NCI-H1436 (cell line): ENCODE measurements at places on chromosomes 16 and 17.

GRCh38 chr16:85908889-85909589 is 10.1 kb downstream of the IRF8 start:
- no peak for DNase-seq

GRCh38 chr17:38748149-38748891 is at the start of gene PCGF2:
PCGF2 (minus strand) TSS chr17:38748336; CDS start chr17:38740402, 7,934 bp downstream.
- peak; percentile 94 for DNase-seq

GRCh38 chr17:58338841-58339754 is 10.5 kb upstream of the TSPOAP1 start:
- no peak for DNase-seq

DNA sequence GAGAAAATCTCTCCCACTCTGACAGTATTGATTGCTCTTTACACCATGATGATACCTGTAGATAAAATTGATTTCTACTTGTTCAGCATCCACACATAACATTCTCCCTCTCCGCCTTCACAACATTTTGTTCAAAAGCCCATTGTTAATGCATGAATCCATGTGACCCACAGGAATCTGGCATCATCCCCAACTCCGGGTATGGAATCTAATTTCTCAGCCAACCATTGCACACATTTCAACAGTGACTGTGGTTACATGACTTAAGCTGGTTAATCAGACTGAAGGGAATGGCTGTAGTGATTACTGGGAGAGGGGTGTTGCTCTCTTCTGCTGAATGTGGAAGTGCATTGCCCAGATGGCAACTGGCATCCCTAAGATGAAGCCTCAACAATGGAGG is 161.4 kb upstream of the C16orf82 start:
- no peak for DNase-seq

GRCh38 chr17:20797292-20797691 is 217.8 kb downstream of the CDRT15L2 start:
- no peak for DNase-seq

- DNase-seq = no peak
Measured at GRCh38 chr17:44781551-44782325, 22.9 kb downstream of the ADAM11 start.

DNA sequence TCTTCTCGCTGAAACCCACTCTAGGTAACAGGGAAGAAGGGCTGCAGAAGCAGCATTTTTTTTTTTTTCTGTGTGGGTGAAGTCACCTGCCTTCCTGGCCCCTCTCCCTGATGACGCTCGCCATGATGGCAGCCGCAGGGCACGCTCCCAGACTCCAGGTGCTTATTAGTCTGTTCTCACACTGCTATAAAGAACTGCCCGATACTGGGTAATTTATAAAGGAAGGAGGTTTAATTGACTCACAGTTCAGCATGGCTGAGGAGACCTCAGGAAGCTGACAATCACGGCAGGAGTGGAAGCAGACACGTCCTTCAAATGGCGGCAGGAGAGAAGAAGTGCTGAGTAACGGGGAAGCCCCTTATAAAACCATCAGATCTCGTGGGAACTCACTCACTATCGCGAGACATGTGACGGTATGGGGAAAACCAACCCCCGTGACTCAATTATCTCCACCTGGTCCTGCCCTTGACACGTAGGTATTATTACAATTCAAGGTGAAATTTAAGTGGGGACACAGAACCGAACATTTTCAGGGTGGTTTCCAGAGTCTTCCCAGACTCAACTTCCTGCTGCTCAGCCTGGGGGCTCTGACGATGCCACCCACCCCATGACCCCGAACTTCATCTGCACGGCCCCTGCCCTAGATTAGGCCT is 34.9 kb upstream of the NLRP1 start:
- peak; percentile 86 for DNase-seq

- DNase-seq = no peak
Measured at GRCh38 chr17:28648698-28649097, 3.7 kb upstream of the BLTP2 start.

GRCh38 chr17:46770818-46771560 is 47.5 kb downstream of the WNT3 start:
- DNase-seq = no peak

- peak; percentile 22 for DNase-seq
Measured at GRCh38 chr16:66728117-66728787, 23.2 kb downstream of the DYNC1LI2 start.

GRCh38 chr17:49357516-49357915 is 4.5 kb downstream of the ZNF652 start:
- no peak for DNase-seq

DNA sequence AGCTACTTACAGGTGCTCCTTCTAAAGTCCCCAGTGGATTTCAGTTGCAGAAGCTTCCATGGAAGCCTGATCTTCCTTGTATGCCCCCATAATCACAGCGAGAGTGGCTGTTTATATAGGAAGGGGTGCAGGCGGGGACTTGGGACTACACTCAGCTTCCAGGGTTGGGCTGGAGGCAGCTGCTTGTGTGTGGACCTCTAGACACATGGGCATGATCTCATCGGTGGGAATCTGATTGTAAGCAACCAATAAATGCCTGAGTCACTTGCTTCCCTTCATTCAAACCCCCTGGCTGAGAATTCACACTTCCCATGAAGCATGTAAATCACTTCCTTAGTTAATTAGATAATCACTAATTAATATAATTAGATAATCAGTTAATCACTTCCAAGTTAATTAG is 1.0 kb upstream of the KRT20 start:
- no peak for DNase-seq

DNA sequence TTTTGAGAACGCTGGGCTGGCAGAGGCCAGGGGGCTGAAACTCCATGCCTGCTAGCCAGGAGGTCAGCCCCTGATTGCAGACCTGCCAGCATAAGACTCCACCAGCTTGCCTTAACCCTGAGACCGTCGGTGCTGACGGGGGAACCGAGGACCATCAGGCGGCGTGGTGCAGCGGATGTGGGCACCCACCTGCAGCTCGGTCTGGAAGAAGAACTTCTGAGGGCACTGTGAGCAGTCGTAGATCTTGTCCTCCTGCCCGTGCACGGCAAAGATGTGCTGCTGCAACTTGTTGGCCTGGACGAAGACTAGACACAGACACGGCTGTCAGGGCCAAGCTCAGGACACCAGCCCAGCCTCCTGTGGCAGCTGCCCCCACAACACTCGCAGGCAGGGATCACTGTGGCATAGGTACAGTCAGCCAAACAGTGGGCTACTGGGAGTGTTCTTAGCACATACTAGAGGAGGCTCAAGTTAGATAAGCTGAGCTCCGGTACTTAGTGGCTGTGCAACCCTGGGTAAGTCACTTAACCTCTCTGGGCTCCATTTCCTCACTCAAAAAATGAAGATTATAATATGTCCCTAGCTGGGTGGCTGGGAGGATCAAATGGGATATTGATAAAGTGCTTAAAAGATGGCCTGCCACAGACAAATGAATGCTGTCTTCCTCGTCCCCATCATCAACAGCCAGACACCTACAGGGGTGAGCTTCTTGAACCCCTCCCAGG is 150.0 kb downstream of the C16orf78 start:
- DNase-seq = no peak

DNA sequence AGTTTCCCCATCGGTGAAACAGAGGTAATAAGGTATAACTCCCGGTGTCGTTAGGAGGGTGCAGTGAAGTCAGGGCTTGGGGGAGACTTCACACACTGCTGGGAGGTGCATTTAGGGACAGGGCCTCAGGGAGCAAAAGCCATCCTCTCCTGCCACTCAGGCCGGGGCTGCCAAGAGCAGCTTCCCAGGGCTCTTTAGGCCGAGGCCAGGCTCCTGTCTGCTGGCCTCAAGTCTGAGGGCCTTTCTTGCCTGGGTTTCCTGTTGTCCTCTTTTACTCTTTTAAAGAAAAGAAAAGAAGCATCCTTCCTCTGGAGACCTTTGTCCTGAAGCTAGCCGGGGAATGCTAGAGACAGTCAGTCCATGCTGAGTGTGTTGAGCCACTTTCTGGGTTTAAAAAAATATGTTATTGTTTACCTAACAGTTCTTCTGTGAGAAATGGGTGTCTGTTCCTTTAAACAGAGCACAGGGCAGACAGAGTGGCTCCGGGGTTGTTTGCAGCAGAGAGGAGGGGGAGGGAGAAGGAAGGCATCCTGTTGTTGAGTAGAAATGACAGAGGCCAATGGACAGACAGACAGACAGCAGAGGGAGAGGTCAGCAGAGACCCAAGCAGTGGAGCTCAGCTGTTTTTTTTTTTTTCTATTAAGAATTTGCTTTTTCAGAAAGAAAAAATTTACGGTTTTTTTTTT is 79.1 kb downstream of the C17orf67 start:
- DNase-seq = no peak

DNA sequence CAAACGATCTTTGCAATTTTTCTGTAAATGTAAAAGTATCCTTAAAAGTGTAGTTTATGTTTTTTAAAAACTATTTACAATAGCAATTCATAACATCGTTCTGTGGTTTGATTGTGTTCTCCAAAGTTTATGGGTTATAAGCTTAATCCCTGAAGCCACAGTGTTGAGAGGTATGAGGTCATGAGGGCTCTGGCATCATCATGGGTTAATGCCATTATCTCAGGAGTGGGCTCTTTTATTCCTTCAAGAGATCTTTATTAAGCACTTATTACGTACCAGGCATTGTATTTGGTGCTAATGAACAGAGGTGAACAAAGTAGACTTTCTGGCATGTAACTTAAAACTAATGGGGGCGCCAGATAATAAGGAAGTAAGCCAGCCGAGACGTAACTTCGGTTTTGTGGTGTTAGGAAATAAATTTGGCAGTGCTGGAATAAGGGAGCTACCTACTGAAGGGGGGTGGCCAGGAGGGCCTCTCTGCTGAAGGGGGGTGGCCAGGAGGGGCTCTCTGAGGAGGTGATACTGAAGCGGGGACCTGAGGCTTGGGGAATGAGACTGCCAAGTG is 158.1 kb downstream of the VPS53 start:
- DNase-seq = no peak

- no peak for DNase-seq
Measured at GRCh38 chr16:88423448-88423850, 29.6 kb upstream of the ZFPM1 start.

- no peak for DNase-seq
Measured at GRCh38 chr17:51611585-51611984, 351.2 kb downstream of the UTP18 start.

GRCh38 chr17:51217946-51218345 is 41.9 kb downstream of the MBTD1 start:
- peak; percentile 14 for DNase-seq

- DNase-seq = no peak
Measured at GRCh38 chr16:7967996-7968509, 622.3 kb downstream of the TMEM114 start.

- DNase-seq = no peak
Measured at GRCh38 chr17:13442361-13442760, 159.4 kb downstream of the HS3ST3A1 start.

DNA sequence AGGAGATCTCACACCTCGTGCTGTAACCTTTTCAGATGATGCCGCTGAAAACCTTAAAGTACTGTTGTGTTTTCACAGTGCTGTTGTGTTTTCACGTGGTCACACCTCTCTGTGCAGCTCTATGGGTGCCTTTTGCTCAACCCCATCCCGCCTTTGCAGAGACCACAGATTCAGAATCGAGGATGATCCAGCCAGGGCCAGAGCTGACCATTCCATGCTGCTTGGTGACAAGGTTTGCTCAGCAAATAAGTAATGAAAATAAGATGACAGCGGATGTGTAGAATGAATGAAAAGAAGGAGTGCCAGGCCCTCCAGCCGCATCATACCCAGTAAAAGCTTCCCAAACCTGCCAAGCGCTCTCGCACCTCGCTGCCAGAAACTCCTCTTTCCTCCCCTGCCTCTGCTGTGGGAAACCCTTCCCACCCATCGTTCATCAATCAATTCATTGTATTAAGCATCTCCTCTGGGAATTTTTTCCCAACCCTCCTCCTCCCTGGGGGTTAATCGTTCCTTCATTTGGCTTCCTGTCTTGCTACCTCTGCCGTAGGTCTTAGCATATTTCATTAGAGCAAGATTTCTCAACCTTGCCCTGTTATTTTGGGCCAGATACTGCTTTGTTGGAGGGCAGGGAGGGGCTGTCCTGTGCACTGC is 93.4 kb upstream of the CRHR1 start:
- no peak for DNase-seq

DNA sequence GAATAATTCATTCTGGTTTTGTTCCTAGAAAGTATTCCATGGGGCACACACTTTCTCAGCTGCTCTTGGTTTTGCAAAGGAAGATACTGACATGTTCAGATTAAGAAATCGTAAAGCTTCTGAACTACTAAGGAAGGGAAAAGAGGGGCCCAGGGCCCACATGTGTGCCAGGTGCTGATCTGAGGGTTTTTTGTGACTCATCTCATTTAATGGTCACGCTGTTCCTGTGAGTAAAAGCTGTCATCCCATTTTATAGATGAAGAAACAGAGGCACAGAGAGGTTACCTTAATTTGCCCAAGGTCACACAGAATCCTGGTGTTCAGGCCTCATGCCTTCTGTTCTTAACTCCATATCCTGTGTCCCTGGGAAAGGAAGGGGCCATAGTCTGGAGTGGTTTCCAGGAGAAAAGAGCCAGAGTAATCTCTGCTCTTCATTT is 113.2 kb downstream of the MSI2 start:
- DNase-seq = no peak

DNA sequence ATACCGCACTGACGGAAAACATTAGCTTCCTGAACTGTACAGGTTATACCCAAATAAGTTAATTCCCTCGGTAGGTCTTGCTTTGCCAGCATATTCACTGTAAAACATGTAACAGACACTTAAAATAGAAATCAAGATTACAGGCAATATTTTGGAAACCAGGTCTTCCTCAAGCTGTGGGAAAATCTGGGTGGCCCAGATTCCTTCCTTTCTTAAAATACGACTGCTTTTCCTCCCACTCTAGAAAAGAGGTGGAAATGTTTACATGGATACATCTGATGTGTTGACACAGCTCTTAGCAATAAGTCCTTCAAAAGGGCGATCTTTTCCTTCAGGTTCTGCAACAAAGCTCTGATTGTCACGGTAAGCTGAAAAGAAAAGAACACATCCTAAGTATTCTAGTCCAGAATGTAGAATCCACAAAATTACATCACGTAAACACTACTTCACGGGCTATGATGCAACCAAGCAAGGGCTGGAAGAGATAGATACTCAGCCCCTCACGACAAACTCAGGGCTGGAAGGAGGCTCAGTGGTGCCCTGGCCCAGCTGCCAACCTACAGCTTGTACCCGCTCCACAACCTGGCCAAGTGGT is 18.4 kb downstream of the STX8 start:
- no peak for DNase-seq
